ENCODE measurements at places on chromosomes 4 and X.

GRCh38 chrX:85501349-85501748 lies 121.9 kb upstream of the POF1B start:
- DNase-seq, result no peak

DNA sequence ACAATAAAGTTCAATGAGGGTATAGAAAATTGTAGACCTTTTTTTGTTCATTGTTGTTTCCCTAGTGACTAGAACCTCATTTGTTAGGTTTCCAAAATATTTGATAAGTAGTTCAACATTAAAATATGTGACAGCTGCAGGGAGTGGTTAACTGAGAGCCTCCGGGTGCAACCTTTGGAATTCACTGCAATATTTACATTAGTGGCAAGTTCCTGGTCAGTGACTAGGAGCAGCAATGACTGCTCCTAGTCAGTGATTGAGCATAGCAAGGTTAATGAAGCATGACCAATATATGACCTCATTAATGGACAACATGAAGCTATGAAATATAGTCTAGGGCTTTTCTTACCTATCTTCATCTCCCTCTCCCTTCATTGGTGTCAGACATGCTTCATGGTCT lies 65.8 kb upstream of the FAM47A start:
- DNase-seq, result no peak

DNA sequence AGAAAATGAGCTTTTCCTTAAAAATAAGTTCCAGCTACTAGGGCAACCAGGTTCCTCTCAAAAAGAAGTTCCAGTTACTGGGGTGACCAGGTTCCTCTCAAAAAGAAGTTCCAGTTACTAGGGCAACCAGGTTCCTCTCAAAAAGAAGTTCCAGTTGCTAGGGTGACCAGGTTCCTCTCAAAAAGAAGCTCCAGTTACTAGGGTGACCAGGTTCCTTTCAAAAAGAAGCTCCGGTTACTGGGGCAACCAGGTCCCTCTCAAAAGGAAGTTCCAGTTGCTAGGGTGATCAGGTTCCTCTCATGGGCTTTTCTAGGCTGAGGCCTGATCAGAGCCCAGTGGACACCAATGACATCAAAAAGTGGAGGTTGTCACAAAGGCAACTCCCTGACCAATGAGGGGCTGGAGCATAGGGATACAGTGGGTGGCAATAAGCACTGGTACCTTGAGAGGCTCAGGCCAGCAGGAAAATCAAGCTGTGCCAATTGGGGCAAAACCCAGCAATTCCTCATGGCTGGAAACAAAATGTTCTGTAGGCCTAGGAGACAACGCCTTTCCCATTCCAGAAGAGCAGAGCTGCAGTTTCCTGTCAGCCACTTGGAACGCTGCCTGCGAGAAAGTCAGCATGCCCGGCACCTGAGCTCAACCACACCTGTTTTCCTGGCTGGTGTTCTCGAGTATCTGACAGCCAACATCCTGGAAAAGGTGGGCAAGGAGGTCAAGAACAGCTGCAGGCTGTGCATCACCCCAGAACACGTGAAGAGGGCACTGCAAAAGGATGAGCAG lies 12.3 kb upstream of the SYTL5 start:
- peak; percentile 60 for DNase-seq

GRCh38 chr4:109879636-109880314 lies 31.9 kb downstream of the LRIT3 start:
- DNase-seq, result no peak

GRCh38 chr4:150078579-150079080 lies 385 bp downstream of the DCLK2 start:
- peak; percentile 21 for DNase-seq

- no peak for DNase-seq
These were observed 42.3 kb downstream of the SRPX start for GRCh38 chrX:38178396-38178795.
